ENCODE measurements at places on chromosomes 16 and 17.

- peak; percentile 83 for DNase-seq
These were observed 224.0 kb upstream of the TNRC6C start for GRCh38 chr17:77734371-77735080.

DNA sequence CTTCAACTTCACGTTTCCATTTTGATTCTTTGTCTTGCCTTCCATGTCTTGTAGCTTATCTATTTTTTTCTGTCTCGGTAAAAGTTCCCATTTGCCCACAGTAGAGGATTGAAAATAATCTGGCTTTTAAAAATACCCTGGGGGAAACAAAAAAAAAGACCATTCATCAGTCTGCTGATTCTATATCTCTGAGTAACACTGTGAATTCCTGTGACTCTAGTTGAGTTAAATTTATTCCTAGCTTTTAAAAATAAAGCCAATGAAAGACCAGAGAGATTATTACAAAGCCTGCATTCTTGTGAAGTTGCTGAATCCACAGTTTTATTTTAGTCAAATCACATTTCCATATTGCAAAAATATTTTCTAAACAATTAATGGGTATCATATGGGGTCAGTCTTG, 532.3 kb downstream of the CDH13 start:
- no peak for DNase-seq

DNA sequence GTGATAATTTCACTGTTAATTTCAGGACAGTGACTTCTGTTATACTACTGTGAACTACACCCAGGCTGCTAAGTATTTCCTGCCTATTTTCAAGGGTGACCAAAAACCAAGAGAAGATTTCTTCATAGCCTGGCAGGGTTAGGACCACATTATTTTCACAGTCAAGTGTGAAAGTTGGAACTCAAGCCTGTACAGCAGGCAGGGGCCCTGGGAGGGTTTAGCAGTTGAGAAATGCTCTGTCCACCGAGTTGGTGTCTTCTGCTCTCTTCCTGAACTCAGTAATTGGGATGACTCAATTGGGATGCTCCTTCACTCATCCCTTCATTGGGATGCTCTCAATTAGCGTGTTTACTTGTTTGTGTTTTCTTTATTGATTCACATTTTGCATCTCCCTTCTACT, 347.3 kb upstream of the CDH11 start:
- DNase-seq, result no peak

- DNase-seq, result no peak
These were observed 1.6 kb downstream of the ITPRIPL2 start for GRCh38 chr16:19115148-19116021.

DNA sequence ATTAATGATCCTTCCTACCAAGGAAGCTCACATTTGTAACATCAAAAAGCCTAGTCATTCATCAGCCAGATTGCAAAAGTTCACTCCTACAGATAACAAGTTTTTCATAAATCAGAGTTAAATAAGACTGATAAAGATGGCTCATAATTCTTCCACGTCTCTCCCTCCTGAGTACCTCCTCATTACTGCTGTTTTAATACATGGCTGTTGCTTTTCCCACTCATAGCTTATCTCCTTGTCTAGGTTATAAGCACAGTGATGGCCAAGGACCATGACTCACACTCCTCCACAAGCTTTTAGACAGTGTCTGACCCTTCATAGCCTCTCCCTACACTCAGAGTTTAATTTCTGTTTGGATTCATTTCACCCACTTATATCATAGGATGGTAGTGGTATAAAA, 100.9 kb upstream of the MON1B start:
- DNase-seq, result no peak

DNA sequence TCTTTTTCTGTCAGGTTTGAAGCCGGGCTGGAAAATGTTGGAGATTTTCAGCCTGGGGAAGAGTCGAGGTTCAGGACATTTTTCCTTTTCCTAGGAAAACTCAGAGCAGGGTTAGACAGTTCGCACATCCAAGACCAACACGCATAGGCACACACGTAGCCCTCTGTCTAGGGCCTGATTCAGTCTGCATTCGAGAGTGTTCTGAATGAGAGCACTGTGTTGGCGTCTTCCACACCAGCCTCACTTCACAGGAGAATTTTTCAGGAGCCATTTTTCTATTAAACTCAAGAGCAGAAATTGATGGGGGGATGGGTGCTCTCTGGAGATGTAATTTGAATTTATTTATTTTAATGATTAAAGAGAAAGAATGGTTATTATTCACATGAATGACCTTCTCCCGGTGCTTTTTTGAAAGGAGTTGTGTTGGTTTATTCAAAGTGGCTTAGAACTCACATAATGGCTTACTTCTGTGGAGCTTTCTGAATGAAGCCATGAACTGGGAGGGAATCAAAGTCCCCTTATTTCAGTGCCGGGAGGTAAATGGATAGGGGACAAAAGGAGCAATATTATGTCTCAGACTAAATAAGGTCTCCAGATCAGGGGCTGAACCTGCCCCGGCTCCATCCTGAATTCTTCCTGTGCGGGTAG, 194.3 kb downstream of the CCDC182 start:
- no peak for DNase-seq

GRCh38 chr17:43661699-43662412, at the start of gene MEOX1:
MEOX1 (minus strand) TSS chr17:43661922; CDS start chr17:43661534, 388 bp downstream.
- no peak for DNase-seq

DNA sequence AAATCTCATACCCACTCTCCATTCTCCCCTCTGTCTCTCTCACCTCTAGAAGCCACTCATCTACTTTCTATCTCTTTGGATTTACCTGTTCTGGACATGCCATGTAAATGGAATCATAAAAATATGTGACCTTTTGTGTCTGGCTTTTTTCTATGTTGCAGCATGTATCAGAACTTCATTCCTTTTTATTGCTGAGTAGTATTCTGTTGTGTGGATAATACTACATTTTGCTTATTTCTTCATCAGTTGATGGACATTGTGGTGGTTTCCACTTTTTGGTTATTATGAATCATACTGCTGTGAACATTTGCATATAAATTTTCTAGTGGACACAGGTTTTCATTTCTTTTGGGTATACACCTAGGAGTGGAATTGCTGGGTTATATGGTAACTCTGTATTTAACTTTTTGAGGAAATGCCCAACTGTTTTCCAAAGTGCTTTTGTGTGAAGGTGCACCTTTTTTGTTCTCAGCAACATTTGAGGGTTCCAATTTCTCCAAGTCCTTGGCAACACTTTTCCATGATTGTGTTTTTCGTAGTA, 18.2 kb downstream of the MRTFB start:
- no peak for DNase-seq

- no peak for DNase-seq
These were observed 236.3 kb downstream of the KCNJ2 start for GRCh38 chr17:70405492-70406220.

GRCh38 chr16:57471209-57471608, 8.7 kb downstream of the POLR2C start:
- DNase-seq, result no peak

GRCh38 chr17:31394544-31394943, 3.1 kb downstream of the RAB11FIP4 start:
- no peak for DNase-seq

DNA sequence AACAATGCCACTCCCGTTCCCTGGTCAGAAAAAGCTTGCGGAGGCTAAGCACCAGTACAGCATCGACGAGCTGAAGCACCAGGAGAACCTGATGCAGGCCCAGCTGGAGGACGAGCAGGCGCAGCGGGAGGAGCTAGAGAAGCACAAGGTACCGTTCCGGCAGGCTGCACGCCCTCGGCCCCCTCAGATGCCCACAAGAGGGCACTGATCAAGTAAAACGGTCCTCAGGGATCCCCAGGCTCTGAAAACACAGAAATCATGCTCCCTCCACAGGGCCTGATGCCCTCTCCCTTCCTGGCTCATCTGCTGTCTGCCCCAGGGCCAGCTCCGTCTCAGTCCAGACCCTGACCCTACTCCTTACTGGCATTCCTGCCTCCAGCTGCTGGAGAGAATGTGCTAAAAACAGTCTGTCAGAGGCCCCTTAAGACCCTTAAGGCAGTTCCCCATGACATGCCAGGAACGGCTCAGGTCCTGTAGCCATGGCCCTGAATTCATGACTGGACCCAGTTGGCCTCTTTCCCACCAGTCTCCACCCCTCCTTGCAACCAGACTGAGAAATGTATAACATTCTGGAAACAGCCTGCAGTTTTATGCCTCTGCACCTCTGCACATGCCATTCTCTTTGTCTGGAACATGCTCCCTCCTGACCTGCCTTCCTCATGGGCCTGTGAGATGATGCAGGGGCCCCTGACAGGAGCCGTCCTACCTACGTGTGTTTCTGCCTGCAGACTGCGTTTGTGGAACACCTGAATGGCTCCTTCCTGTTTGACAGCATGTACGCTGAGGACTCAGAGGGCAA, 21.8 kb downstream of the DRC3 start:
- no peak for DNase-seq

- DNase-seq, result peak; percentile 68
These were observed 135.4 kb downstream of the KCNJ12 start for GRCh38 chr17:21511363-21512195.

DNA sequence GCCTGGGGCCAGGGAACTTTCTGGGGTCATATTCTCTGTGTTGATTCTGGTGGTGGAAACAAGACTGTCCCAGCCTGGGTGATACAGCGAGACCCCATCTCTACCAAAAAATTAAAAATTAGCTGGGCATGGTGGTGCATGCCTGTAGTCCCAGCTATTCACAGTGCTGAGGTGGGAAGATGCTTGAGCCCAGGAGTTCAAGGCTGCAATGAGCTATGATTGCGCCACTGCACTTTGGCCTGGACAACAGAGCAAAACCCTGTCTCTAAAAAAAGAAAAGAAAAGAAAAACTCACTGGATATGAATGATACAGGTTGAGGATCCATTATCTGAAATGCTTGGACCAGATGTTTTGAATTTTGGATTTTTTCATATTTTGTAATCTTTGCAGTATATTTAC, 13.6 kb downstream of the SCGB1C2 start:
- DNase-seq, result no peak

Data from breast epithelium (tissue), 4 donors.